ENCODE measurements at places on chromosomes 7 and 10. TPM values are rescaled to one million over a fixed set of nuclear protein-coding genes. Genes with fewer than 3 reads are reported as not detected.

- DNase-seq: no peak
Observed at GRCh38 chr7:45709168-45710042, 135.2 kb downstream of the ADCY1 start.

The GBX1 gene
- total RNA-seq: not detected

DNA sequence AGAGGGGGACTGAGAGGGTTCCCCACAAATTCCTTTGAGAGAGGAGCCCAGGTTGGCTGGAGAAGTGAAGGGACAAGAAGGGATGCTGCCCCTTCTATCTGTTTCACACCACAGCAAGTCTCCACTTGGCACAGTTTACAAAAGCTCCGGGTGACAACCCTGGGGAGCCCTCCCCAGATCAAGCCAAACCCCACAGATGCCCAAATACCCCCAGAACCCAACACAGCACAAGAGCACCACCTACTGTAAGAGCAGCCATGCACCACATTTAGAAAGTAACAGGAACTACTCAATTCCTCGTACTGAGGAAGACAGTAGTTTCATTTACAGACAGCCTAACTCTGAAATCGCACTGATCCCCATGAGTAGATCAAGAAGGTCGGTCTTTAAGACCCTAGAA lies 67.8 kb upstream of the ATP6V0A4 start:
- peak; percentile 67 for DNase-seq

GRCh38 chr10:110525349-110526260 lies 27.9 kb downstream of the DUSP5 start:
- no peak for DNase-seq

GRCh38 chr7:99898023-99898357 lies 21.2 kb upstream of the OR2AE1 start:
- DNase-seq: no peak

DNA sequence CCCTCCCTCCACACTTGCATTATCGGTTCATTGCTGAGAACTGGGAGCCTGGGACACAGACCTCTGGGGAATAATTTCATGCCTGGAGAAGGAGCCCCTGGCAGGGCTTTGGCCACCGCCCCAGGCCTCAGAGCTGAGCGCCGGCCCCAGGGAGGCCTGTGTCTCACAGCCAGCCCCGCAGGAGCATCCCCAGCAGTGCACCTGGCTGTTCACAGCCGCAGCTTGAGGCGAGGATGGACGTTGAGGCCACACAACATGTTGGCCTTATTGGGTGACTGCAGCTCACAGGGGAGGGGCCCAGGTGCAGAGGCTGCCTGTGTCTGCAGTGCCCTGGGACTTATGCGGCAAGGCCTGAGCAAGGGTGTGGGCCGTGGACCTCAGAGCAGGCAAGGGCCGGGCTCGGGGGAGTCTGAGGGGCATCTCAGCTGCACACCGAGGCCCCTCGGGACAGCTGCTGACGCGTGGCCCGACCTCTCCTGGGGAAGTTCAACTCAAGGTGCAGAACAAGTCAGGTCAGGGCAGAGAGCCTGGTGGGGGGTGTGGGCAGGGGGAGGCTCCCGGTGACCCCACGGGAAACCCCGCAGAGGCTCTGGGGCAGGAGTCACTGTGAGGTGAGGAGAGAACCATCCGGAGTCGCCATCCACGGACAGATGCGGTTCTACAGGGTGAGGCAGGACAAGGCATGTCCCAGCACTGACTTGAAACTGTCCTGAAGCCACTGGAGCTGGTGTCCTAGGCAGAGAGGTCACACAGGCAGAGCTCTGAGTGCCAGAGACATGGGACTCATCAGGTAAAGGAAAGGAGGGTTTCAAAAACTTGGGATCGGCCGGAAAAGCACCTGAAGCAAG lies 13.1 kb upstream of the UBE3C start:
- no peak for DNase-seq

DNA sequence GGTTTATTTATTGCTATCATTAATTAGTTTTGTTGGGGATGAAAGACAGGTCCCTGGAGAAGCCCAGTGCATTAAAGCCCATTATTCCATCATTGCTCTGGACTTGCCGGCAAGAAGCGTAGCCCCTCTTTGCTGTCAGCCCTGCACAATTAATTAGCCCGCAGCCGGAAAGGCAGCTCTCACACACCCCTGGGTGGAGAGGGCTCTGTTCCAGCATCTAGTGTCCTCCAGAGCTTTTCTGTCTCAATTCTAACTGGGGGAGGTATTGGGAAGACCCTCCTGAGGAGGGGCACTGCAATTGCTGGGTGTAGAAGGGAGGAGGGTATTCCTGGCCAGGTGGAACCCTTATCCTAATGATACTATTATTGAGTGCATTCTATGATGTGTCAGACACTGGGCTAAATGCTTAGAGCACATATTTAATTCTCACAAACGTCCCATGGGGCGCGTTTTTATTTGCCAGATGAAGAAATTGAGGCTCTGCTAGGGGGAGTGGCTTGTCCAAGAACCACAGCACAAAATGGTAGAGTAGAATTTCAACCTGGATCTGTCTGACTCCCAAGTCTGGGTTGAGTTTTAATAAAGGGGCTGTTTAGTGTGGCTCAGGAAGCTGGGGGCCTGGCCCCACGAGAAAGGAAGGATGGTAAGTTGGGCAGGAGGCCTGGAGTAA lies 148.1 kb upstream of the PCBD1 start:
- DNase-seq: no peak

The UNCX gene
- total RNA-seq: not detected

- DNase-seq: no peak
Observed at GRCh38 chr10:93383562-93383981, 98.6 kb downstream of the MYOF start.

GRCh38 chr10:11063856-11064255 lies 46.2 kb downstream of the CELF2 start:
- DNase-seq: no peak

The UCN3 gene
- not detected for total RNA-seq

DNA sequence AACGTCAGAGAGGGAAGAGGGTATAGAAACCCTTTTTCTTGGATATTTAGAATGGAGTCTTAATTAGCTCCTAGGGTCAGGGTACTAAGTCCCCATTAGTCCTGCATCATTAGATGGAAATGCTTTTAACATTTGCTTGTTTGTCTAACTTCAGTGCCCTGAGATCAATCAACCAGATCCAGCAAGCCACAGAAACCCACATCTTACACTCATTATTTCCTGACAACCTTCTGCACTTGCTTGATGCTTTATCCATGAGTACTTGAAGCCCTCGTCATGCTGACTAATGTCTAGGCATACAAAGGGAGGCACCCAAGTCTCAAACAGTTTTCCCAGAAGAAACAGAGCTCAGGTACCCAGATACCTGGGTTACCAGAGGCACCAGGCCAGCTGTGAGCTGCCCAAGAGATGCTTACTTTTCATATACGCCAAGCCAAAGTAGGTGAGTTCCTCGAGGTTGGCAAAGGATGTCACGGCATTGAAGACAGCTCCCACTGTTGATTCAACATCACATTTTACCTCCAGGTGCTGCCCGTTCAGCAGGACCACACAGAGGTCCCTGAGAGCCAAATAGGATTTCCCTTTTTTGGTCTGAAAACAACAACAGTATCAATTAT lies 42.7 kb downstream of the FRMPD2 start:
- DNase-seq: no peak

The LMBR1 gene
- total RNA-seq: 33.8 TPM

The MBL2 gene
- total RNA-seq: not detected

The POU6F2 gene
- total RNA-seq: not detected

DNA sequence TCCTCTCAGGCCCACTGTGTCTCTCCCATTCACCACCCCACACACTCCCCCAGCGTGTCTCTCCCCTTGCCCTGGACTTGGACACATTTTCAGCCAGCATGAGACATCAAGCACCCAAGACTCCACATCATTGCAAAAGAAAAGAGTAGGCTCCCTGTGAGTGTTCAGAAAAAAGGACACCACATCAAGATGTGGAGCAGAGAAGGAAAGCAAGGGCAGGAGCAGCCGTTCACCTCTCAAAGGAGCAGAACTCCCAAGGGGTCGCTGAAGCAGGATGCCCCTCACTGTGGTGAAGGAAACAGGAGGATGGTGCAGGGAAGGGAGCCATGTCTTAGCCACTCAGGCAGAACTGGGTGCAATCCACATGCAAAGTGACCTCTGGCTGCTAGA lies 89.9 kb upstream of the MACROH2A2 start:
- no peak for DNase-seq

GRCh38 chr10:114349522-114350215 lies 54.6 kb downstream of the AFAP1L2 start:
- no peak for DNase-seq

The HPS1 gene
- 28.1 TPM for total RNA-seq

DNA sequence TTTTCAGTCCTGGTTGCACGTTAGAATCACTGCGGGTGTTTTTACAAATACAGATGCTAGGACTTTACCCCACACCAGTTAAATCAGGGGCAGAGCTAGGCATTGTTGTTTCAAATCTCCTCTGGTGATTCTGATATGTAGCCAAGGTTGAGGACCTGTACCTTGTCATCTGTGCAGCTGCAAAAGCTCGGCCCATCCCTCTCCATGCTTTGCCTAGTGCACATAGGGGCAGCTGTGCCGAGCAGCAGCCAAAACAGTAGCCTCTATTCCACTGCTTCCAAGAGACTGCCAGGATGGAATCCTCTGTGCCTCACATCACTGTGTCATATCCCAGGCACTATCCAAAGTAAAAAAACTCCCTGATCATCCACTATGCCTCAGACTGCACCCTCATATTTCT lies 181.3 kb downstream of the CDK14 start:
- no peak for DNase-seq

DNA sequence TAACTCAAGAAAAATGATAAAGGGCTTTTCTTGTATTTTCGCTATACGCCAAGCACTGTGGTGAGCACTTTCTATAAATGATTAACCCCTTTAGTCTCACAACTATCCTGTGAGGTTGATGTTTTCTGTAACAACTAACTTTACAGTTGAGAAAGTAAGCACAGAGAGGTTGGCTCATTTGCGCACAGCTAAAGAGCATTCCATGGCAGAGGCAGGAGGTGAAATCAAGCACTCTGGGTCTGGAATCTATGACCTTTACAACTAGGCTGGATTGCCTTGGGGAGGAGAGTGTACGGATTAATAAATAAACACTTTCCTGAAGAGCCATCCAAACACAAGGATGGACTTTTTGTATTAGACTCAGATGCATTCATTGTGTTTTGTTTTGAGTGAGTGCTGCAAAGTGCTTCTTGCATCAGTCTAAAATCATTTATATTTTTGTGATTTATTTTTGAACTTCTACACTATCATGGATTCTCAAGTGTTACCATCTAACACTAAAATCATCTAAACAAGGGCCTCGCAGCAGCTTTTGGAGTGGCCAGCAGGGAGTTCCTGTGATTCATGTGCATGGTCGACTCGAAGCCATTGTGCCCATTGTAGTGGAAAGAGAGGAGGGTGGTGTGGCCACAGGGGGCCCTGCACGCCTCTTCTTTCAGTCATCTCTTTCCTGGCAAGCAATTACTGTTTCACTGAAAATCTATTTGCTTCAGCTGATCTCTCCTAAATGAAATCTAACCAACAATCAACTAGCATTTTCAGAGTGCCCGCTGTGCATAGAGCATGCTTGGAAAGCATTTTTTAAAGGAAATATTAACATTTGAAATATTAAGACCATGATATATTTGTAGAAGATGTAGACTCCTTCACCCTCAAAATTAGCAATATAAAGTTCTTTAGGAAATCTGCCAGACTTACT lies 633.4 kb upstream of the COBL start:
- no peak for DNase-seq

GRCh38 chr7:27916372-27916771 lies 176.4 kb downstream of the TAX1BP1 start:
- no peak for DNase-seq

The ANKRD61 gene
- total RNA-seq: not detected

DNA sequence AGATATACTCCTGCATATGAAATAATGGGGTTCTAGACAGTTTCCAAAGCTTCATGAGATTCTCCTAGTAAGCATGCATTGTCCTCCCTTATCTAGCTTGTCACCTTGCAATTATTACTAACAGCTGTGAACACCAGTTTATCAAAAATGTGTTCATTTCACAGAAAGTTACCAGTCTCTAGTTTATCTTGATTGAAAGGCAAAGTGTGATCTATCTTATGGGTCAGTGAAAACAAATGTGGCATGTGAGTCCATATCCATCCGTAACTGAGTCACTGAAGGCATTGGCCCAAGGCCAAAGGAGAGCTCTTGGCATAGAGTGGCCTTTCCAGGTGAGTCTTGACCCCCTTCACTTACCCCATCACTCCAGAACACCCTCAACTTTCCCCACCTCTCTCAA lies 53.2 kb downstream of the GSAP start:
- no peak for DNase-seq

The SFTPA1 gene
- not detected for total RNA-seq

The NPM3 gene
- total RNA-seq: 230 TPM

DNA sequence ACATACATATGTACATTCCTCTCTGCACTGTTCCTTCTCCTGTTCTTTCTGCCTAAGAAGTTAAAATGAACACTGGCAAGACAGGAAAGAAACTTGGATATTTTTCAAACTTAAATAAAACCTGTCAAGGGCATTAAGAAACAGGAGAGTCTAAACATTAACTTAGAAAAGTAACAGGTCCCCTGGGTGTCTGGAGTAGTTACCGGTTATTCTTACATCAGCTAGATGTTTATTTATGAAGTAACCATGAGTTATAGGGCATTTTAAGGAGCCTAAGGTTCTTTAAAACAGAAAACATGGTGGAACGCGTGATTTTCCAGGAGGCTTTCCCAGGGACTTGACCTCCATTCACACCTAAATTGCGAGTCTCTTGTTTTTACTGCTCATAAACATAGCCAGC lies 148.2 kb downstream of the PRKCQ start:
- no peak for DNase-seq

GRCh38 chr10:122859527-122859926 lies 13.9 kb upstream of the CUZD1 start:
- no peak for DNase-seq

GRCh38 chr7:35253710-35254495 lies at the start of gene TBX20:
Gene TBX20 (minus strand): TSS chr7:35254100. CDS start chr7:35253620, 480 bp downstream.
- peak; percentile 31 for DNase-seq

DNA sequence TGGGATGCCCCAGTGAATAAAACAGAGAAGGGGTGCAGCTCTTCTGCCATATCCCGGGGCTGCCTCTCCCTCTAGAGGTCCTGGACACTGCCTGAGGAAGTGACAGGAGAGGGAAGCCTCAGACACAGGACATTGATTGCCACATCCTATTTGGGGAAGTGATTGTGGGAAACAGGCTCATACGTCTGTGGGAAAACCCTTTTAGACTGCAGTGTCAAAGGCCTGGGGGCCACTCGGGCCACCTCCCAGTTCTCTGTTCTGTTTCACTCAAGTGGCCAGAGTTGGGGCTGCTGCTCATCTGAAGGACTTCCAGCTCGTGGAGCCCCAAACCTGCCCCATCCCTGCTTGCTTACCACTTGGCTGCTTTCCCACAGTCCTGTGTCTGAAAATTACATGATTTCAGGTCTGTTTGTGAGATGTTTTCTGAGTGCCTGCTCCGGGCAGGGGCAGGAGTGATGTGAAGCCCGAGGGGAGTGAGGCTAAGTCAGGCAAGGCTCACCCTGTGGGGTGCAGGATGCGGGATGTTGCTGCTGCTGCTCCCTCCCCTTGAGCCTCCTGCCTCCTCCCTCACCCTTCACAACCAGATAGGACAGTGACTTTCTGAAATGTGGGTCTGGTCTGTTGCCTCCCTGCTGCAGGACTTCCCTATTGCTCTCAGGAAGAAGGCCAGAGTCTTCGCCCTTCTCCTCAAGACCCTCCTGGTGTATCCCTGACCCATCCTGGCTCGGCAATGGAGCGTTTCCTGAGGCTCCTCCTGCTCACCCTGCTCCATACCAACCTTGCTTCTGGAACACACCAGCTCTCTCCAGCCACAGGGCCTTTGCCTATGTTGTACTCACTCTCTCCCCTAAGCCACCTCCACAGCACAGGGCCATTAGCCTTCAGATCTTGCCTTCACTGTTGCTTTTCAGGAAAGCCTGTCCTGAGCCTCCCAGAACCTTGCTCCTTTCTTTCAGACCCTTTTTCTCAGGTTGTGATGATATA lies 58.4 kb downstream of the NEURL1 start:
- no peak for DNase-seq
